ENCODE measurements at places on chromosomes 5 and 9.

GRCh38 chr5:130714200-130714599 lies 450.9 kb downstream of the HINT1 start:
- H3K27ac ChIP-seq = no peak overlapping the region
- no peak for DNase-seq
- no peaks in the 10 kb centered on the region for H3K4me1 ChIP-seq
- H3K4me3 ChIP-seq = no peak overlapping the region
- H3K27me3 ChIP-seq = no peaks in the 10 kb centered on the region
- no peaks in the 10 kb centered on the region for H3K36me3 ChIP-seq

DNA sequence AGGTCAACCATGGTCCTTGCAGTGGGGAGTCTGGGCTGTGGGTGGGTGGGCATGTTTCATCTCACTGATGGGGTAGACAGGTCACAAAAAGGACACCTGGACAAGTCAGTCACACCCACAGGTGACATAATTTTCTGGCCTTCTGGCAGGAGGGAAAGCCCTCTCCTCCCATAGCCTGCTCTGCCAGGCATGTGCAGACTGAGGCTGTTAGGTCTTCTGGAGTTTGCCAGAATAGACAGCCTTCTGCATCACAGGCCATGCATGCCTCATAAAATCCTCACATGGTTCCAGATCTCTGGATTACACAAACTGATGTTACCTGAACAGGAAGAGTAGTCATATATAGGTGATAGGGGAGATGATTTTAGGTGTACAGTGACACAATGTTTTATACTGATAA lies 49.1 kb downstream of the ARHGAP26 start:
- DNase-seq = no peak
- H3K4me1 ChIP-seq = no peaks in the 10 kb centered on the region
- H3K27me3 ChIP-seq = no peaks in the 10 kb centered on the region
- H3K4me3 ChIP-seq = no peak overlapping the region
- no peak overlapping the region for H3K27ac ChIP-seq

DNA sequence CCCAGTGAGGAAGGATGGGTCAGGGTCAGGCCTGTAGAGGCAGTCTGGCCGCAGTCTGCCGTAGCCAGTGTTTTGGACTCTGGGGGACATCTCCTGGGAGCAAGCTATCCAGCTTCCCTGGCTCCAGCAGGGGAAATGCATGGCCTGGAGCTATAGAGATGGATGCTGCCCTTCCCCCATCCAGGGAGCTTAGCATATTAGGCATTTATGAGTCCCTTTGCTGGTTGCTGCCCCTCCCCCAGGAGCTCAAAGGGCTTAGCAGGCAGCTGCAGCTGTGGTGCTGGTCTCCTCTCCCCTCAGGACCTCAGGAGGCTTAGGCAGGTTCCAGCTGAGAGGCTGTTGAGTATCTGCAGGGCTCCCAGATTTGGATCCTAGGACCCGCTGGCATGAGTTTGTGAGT lies 1158.7 kb downstream of the DTWD2 start:
- no peak overlapping the region for H3K4me3 ChIP-seq
- H3K27ac ChIP-seq = no peak overlapping the region
- H3K4me1 ChIP-seq = no peaks in the 10 kb centered on the region
- H3K27me3 ChIP-seq = no peaks in the 10 kb centered on the region
- H3K36me3 ChIP-seq = no peaks in the 10 kb centered on the region

DNA sequence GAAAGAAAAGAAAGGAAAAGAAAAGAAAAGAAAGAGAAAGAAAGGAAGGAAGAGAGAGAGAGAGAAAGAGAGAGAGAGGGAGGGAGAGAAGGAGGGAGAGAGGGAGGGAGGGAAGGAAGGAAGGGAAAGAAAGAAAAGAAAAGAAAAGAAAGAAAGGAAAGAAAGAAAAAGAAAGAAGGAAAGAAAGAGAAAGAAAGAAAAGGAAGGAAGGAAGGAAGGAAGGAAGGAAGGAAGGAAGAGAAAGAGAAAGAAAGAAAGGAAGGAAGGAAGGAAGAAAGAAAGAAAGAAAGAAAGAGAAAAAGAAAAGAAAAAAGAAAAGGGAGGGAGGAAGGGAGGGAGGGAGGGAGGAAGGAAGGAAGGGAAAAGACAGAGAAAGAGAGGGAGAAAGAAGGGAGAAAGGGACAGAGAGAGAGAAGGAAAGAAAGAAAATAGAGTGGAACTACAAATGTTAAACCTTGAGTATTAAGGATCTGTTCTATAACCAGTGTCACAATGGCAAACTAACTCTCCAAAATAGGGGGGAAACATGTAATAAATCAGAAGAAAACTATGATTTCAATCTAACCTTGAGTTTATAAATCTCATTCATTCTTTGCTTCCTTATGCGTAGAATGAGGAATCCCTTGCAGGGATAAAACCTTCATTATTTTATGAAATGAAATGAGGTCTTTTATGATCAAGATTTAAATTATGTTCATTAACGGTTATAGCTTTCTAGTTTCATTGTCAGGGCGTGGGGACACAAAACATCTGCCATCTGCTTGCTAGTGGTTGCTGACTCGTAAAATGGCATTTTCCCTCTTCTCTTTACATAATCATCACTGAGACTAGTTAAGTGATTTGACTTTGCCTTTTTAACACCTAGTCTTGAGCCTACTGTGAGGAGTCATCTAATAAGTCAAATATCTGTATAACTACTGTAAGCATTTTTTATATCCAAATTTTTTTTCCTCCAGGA lies 40.7 kb upstream of the RAD23B start:
- no peak overlapping the region for H3K4me3 ChIP-seq
- no peak overlapping the region for H3K27ac ChIP-seq
- no peak for DNase-seq
- H3K27me3 ChIP-seq = no peaks in the 10 kb centered on the region
- no peaks in the 10 kb centered on the region for H3K36me3 ChIP-seq

- no peak for DNase-seq
- no peak overlapping the region for H3K4me3 ChIP-seq
- no peaks in the 10 kb centered on the region for H3K4me1 ChIP-seq
- H3K27me3 ChIP-seq = no peaks in the 10 kb centered on the region
- no peaks in the 10 kb centered on the region for H3K36me3 ChIP-seq
- no peak overlapping the region for H3K27ac ChIP-seq
Observed at GRCh38 chr5:147961208-147961749, 54.9 kb upstream of the C5orf46 start.

DNA sequence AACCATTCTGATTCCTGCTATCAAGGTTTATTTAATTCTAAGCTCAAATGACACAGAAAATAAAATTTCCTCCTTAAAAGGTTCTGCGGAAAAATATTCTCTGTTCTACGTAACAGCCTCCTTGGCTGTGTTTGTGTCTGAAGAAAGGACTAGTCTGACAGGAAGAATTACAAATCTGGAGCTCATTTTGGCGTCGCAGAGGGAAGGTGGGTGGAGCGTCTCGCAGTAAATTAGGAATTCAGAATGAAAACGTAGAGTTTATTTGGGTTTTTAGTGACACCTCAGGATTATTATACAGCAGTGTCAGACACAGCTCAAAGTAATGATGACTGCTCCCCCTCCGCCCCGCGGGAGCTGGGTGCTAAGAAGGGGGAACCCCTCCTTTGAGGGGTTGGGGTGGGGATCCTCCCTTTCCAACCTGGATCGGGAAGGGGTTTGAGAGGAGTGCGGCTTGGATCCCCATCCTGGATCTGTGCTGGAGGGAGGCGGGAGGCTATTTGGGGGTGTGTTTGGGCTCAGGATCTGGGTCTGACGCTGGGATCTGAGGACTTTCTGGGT lies 933 bp upstream of the TGFBR1 start:
- peaks cover 54% of the 10 kb centered on the region for H3K4me1 ChIP-seq
- no peak for DNase-seq
- H3K4me3 ChIP-seq = peak overlapping the region; percentile 81
- no peaks in the 10 kb centered on the region for H3K27me3 ChIP-seq
- H3K36me3 ChIP-seq = no peaks in the 10 kb centered on the region

- no peak overlapping the region for H3K27ac ChIP-seq
- no peak for DNase-seq
Observed at GRCh38 chr5:176581361-176581760, 28.6 kb downstream of the GPRIN1 start.
